NCI-H748 treated with DMSO at 0.1 percent for 48 hours (cell line): ENCODE measurements at places on chromosomes 3 and 15.

- DNase-seq = no peak
Observed at GRCh38 chr15:90470453-90470852, 59.3 kb upstream of the CRTC3 start.

- DNase-seq = peak; percentile 3
Observed at GRCh38 chr3:183518491-183519251, 36.8 kb downstream of the KLHL6 start.

GRCh38 chr3:52150860-52151259 is 3.4 kb downstream of the POC1A start:
- DNase-seq = no peak

- no peak for DNase-seq
Observed at GRCh38 chr3:193396451-193397244, 18.1 kb upstream of the ATP13A5 start.

DNA sequence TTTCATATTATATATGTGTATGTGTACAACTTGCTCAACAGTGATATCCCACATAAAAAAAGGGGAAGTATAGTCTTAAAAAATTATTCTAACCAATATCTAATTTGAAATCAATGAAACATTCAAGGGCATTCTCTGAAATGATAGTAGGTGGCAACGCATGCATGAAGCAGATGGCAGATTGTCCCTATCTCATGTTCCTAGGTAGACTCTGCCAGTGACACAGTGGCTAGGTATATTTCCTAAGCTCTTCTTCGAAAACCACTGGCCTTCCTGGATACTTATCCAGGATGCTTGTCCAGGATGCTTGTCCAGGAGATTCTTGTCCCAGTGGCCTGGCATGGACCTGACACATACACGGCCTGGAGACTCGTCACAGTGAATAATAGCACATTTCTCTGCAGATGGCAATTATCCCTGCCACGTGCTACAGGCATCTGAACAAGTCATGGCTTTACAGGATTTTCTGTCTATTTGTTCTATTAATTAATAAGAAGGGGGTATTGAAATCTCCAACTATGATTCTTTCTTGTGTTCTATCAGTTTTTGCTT is 54.9 kb downstream of the OCA2 start:
- no peak for DNase-seq

DNA sequence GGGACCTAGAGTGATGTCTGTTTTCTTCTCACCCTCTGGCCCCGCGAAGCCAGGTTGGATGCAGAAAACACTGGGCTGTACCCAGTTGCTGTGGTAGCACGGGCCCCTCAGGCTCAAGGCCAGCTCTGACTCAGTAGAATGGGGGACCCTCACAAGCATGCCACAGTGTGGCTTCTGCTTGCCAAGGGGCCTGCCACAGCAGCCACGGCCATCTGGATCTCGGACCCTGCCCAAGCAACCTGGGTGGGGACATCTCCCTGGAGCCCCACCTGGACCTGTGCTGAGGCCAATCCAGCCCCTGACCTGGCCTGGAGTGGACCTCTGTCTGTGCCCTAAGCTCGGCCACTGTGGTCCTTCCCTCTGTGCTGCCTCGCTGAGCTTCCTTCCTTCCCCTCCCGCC is 59.0 kb downstream of the MGLL start:
- DNase-seq = no peak

DNA sequence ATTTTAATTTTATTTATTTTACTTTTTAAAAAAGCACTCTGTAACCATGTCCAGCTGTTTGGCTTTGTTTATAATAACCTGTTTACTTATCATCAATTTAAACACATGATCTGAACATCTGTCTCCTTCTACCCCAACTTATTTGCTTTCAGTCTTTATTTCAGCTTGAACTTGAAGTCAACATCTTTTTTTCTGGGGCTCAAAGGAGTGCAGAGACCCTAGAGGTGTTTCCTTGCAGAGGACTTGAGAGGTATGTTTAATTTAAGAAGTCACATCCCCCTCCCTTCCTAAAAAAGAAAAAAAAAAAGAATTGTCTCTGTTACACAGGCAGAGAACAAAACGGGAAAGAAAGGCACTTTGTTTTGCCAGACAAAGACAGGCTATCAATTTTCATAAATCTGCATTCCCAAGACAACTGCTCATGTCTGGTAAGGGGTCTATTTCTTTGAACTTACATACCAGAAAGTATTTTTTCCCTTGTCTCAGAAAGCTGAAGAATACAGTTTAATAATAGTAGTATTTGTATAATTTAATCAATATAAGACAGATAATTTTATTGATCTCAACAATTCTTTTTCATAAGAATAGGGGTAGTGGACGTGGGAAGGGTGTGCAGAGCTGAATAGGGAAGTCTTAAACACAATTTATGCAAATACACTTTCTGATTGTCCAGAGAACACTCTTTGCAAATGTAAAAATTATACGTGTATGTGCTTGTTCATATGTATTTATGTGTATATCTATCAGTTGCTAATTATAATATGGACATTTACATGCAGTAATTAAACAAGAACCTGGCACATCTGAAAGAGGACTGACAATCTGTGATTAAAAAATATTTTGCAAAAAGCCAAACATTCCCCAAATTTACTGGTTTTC is 109.7 kb upstream of the PDZRN3 start:
- no peak for DNase-seq

GRCh38 chr3:108959017-108959416 is 5.3 kb upstream of the GUCA1C start:
- no peak for DNase-seq

GRCh38 chr3:187227658-187228258 is 30.5 kb downstream of the RTP1 start:
- no peak for DNase-seq

DNA sequence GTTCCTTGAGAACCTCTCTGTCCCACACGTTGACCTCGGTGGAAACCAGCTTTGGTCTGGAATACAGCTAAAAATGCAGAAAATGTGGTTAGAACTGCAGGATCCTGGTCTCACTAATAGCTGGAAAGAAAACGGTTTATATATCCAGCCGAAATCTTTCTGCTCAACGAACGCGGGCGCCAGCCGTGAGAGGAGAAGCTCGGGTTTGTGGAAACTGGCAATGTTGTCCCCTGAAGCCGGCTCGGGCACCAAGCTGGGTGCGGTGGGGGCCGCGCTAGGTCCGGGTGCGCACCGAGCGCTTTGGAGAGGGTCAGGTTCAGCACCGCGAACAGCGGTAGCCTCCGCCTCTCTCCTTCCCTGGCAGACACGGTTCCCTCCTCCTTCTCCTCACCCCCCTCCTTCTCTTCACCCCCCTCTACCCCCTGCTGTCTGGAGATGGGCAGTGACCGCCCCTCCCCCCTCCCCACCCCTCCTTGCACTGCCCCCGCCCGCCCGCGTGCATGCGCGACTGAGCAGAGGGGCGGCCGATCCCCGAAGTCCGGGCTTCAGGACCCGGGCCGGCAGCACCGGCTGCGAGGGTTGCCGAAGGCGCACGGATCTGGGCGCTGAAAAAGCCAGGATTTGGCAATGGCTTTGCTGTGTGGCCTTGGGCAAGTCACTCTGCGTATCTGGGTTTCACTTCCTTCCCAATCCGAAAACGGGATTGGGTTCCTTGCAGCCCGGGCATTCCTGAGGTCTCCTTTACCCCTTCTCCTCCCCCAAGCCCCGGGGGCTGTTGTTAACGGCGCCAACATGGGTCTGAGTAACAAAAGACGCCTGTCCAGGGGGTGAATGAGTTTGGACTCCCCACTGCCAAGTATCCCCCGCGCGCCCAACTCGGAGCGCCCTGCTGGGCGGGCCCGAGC is at the start of gene SKOR1:
SKOR1 (plus strand) TSS at position 534 of the 905 bp plus-strand sequence; CDS start at position 628, 94 bp downstream.
- no peak for DNase-seq

GRCh38 chr15:31344823-31345605 is 18.4 kb downstream of the KLF13 start:
- DNase-seq = no peak

DNA sequence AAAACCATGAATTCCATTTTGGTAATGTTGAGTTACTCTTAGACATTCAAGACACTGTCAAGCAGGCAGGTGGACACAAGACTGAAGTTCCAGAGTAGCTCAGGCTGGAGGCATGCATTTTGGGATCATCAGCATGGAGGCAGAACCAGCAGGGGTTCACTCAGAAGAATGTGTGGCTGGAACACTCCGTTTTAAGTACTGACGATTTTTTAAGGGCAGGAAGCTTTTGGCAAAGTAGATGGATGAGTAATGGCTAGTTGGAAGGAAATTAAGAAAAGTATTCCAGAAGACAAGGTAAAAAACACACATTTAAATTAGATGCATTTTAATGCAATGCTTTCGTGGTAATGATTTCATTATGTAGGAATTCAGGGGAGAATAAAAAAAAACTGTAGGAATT is 420.4 kb downstream of the ROBO2 start:
- DNase-seq = no peak
